ENCODE measurements at places on chromosomes 2 and 18.

GRCh38 chr2:238406221-238406997 is 20.3 kb upstream of the ASB1 start:
- DNase-seq, result no peak

DNA sequence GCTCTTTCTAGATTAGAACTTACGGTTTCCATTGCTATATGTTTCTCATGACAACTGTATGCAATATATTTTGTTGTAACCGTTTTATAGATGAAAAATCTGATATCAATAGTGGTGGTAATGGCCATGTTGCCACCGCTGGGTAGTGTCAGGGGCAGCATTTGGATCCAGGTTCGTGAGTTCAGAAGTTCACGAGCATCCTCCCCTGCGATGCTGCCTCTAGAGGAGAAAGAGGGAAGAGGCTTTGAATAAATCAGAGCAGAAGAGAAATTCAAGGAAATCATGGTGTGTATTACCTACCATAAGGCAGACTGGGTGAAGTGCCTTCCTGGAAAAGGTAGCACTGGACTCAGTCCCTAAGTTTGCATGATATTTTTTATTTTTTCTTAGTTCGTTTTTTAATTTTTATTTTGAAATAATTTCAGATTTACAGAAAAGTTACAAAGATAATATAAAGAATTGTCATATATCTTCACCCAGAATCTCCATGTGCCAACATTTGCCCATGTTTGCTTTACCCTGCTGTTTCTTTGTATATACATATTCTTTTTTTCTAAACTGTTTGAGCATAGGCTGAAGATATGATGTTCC is 3.3 kb upstream of the ZBTB7C start:
- DNase-seq, result no peak

DNA sequence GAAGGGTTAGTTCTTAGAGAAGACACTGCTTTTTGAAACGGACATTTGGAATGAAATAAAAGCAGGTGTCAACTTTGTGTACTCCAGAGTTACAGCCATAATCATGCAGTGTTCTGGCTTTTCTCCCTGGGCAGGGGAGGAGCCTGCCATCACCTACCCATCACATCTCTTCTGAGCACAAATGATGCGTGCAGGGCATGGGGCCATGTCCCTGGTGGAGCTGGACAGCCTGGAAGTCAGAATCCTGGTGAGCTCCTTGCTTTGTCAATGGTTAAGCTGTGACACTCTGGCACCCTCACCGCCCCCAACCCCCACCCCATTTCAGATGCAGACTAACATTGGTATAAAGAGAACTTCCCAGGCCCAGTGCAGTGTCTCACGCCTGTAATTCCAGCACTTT is 53.1 kb downstream of the PDCL3 start:
- no peak for DNase-seq

DNA sequence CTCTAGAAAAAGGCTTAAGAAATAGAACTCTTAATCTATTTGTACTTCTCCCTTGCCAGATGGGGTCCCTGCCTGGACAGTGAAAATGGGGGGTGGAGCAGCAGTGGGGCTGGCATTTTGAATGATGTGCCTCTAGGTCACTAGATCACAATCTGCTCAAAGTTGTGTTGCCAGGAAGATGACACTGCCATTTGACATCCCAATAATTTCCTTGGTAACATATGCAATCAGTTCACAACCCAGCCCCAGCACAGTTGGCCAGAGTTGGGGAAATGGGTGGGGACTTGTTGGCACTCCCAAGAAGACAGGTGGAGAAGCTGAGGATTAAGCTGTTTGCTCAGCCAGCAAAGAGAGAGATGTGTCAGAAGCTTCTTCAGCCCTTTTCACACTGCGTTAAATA is 558.3 kb upstream of the KLHL29 start:
- no peak for DNase-seq

- DNase-seq, result no peak
Measured at GRCh38 chr18:3279201-3280185, 17.6 kb downstream of the MYL12B start.

- DNase-seq, result no peak
Measured at GRCh38 chr2:42048299-42049220, 739 bp downstream of the PKDCC start.

GRCh38 chr2:193549661-193550060 is 1354.9 kb upstream of the TMEFF2 start:
- DNase-seq, result no peak

GRCh38 chr2:147847746-147848391 is 3.0 kb downstream of the ACVR2A start:
- DNase-seq, result no peak

GRCh38 chr2:57461624-57462023 is 585.0 kb upstream of the VRK2 start:
- DNase-seq, result no peak

GRCh38 chr18:63142594-63143225 is 176.9 kb downstream of the BCL2 start:
- DNase-seq, result no peak

- DNase-seq, result no peak
Measured at GRCh38 chr2:81171447-81171846, 866.9 kb upstream of the LRRTM1 start.

GRCh38 chr2:64329848-64330247 is 124.1 kb upstream of the LGALSL start:
- no peak for DNase-seq

- DNase-seq, result no peak
Measured at GRCh38 chr2:186256540-186256939, 229.5 kb upstream of the ZC3H15 start.

DNA sequence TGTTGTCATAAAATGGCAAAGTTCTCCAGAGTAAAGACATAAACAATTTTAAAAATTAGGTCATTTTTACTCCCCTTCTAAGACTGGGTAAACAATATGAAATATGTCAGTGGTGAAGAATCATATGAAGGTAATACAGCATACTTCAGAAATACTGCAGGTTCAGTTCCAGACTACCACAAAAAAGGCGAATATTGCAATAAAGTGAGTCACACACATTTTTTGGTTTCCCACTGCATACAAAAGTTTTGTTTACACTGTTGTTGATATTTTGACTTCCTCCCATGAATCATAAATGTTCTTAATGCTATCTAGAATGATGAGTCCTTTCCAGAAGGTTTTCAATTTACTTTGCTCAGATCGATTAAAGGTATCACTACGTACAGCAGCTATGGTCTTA is 73.5 kb downstream of the SMC6 start:
- DNase-seq, result no peak

- no peak for DNase-seq
Measured at GRCh38 chr2:74447230-74447999, 5.7 kb upstream of the RTKN start.

- DNase-seq, result no peak
Measured at GRCh38 chr18:11989966-11990380, 8.7 kb downstream of the IMPA2 start.

DNA sequence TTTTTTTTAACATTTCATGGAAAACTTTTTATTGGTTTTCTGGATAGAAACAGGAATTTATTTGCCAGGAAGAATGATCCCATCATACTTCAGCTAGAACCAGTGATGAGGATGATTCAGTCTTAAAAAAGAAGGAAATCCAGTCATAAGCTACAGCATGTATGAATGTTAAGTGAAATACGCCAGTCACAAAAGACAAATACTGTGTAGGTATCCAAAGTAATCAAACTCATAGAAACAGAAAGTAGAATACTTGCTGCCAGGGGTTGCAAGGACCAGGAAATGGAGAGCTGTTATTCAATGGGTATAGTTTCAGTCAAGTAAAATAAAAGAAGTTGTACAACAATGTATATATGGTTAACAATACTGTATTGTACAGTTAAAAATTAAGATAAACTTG is 21.3 kb downstream of the PSME4 start:
- DNase-seq, result no peak

- no peak for DNase-seq
Measured at GRCh38 chr2:74255660-74256213, 57.3 kb downstream of the MTHFD2 start.

GRCh38 chr18:30999887-31000628 is 42.5 kb downstream of the DSC3 start:
- no peak for DNase-seq

- no peak for DNase-seq
Measured at GRCh38 chr2:9297156-9297555, 90.5 kb downstream of the ASAP2 start.

DNA sequence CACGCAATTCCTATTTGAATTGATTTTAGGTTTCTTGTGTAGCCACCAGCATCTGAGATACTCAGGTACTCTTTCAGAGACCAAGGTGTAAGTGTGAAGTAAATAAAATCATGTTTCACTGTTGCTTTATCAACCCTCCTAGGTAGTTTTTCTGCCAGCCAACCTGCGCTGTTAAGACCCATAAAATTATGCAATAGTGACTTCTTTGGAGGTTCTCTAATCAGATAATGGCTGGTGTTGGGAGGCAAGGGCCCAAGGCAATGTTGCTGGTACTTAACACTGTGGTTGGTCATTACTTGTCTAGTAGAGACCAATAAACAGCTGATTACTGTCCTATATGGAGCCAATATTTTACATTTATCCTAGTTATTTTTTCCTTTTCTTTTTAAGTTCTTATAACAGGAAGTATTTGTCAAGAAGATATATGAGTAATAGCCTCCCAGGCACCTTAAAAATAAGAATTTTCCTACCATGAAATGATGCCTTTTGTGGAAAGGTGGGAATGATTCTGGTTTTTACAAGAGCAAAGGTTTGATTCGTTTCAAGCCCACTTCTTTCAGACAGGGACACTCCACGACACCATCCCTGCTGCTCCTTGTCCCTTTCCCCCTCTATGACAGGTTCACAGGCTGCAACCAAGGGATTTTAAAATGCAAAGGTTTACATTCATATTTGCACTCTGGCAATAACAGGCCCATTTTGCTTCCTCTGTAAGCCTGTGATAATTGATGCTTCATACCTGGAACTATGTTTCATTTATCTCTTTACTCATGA is 259.3 kb downstream of the MEIS1 start:
- DNase-seq, result no peak

DNA sequence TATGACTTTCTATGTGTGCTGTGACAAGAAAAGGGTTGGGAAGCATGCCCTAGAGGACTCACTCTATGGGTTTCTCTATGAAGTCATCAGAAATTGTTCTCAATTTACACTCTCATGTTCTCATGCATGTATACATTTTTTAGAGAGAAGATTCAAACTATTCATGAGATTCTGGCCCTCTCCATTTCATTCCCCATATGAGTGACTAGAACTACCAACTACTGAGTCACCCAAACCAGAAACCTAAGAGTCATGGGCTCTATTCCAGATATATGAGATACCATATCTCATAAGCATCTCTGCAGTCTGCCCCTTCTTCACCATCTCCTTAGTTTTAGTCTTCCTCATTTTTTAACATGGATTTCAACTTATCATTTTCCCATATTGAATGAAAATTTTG is 87.7 kb downstream of the EXOC6B start:
- DNase-seq, result no peak

DNA sequence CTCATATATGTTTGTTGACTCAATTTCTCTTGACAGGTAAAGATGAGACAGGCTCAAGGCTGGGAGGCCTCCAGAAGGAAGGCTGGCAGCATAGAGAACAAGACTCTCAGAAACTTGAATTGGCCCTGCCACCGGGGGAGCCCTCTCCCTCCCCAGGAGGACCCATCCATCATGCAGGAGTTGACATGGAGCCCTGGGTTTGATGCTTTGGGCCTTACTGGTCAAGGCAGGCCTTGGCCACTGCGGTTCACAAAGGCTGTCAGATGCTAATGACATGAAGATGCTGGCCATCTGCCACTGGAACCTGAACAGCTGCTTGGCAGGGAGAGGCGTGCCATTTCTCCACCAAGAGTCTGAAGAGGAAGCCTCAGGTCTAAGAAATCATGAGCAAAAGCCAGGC is 193.6 kb downstream of the MTCL1 start:
- DNase-seq, result no peak

DNA sequence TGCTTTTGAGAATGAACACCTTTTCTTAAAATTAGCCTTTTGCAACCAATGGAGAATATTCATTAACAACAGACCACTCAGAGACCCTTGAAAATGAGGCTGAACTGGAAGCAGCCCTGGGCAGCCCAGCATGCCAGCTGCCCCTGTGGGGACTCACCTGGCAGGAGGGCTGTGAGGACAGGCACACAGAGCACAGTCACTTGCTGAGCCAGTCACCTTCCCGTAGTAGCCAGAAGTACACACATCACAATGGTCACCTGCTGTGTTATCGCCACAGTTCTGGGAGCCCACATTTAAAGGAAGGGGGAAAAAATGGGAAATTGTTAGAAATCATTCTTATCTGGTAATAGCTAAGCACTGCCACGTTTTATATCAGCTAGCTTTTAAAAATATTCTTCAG is 115.5 kb downstream of the LAMA1 start:
- no peak for DNase-seq

DNA sequence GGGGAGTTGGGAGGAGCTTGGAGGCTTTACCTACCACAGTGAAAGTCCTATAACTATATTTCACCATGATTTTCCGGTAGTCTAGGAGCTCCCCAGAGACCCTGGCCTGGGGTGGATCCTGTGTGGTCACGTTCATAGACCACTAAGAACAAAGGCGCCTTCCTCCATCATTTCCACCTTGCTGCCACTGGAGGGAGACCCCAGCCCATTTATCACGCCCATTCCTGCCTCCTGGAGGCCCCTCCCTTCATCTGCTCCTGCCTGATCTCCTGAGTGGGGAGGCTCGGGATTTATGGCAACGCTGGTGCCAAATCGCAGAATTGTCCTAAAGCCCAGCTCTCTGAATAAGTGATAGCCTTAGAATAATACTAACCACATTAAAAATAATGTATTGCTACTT is 507.6 kb upstream of the SPHKAP start:
- no peak for DNase-seq

DNA sequence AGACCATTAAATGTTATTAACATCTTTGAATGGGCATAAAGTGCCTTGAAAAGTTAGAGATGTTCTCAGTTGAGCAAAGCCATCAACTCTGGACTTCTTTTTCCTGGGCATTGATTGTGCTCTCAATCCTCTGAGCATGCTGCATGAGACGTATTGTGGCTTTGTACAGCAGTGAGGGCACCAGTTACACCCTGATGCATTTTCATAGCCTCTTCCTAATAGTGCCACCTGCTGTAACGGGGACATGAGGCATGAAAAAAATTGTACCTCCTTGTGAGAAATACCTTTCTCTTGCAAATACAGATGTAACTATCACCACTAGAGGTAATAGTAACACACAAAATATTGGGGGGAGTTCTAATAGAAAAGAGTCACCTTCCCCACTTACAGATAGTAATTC is 697.5 kb downstream of the TMEM182 start:
- DNase-seq, result no peak

DNA sequence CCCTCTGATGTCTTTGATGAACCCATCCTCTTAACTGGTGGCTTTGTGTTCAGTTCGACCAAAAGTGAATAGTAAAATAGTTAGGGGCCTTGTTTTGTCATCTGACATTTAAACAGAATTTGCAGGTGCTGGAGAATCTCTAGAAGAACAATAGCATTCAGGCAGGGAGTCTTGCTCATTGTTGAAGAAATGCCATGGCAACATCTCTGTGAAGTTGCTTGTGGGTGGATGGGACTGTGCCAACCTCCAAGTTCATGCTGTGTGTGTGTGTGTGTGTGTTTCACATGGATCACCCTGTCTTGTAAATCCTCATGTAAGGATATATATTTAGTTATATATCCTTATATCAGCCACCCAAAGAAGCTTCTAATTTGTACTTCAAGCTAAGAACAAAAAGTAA is 66.7 kb downstream of the SKA1 start:
- no peak for DNase-seq

GRCh38 chr18:13192970-13193369 is 25.6 kb upstream of the LDLRAD4 start:
- no peak for DNase-seq

- DNase-seq, result no peak
Measured at GRCh38 chr2:232831496-232831895, 38.6 kb upstream of the SNORC start.

- no peak for DNase-seq
Measured at GRCh38 chr2:234816056-234816455, 135.8 kb upstream of the SH3BP4 start.

GRCh38 chr2:119282996-119283511 is 59.4 kb downstream of the STEAP3 start:
- DNase-seq, result no peak
